Effector memory CD8-positive, alpha-beta T cell (primary cell): ENCODE measurements at places on chromosomes 13 and 19.

DNA sequence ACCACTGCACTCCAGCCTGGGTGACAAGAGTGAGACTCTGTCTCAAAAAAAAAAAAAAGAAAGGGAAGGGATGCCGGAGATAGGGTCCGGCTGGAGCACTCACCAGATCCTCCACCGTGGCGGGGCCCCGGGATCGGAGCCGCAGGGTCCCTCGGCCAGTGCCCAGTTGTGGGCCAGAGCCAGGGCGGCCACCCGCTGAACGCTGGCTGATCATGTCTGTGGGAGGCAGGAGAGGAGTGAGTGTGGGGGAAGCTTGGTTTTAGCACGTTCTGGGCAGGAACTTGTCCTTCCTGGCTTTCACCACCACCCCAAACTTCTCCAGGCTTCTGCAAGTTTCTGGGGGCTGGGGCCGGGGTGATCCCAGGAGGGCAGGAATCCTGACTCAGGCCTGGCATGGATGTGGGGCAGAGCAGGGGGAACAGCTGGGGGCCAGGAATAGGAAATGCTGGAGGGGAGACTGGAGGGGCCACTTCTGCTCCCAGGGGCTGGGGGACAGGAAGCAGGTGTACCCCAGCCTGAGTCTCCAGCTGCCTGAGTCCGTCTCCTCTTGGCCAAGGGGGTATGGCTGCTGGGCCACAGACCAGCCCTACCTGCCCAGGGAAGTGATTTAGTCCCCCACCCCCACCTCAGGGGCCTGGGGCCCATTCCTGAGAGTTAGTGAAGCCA lies 4.3 kb upstream of the PTGER1 start:
- H3K27ac ChIP-seq, result no peak overlapping the region
- no peak for DNase-seq
- peaks cover 9% of the 10 kb centered on the region for H3K36me3 ChIP-seq
- no peak overlapping the region for H3K4me3 ChIP-seq
- peaks cover 21% of the 10 kb centered on the region for H3K4me1 ChIP-seq

DNA sequence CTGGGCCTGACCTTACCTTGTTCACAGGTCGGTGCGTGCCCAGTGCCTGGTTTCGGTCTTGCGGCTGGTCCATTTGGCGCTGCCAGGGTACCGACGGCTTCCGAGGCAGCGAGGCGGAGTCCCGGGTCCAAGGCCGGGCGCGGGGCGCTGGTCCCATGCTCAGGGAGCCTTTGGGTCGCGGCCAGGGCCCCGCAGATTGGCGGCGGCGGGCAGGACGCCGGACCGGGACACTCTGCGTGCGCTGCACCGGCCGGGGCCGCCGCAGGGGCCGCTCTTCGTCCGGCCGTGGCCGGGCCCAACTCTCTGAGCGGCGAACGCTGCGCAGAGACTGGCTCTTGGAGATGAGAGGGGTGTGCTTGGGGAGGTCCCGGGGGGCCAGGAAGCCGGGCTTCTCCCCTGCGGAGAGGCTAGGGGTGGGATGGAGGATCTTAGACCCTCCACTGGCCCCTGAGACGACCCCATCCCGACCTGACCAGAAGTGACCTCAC lies 3.4 kb upstream of the WIZ start:
- H3K36me3 ChIP-seq, result peaks cover 65% of the 10 kb centered on the region
- peak overlapping the region; percentile 81 for H3K27ac ChIP-seq
- H3K27me3 ChIP-seq, result no peaks in the 10 kb centered on the region
- H3K4me1 ChIP-seq, result peaks cover 35% of the 10 kb centered on the region
- H3K4me3 ChIP-seq, result no peak overlapping the region

- no peaks in the 10 kb centered on the region for H3K36me3 ChIP-seq
- H3K4me3 ChIP-seq, result peak overlapping the region; percentile 37
- H3K27me3 ChIP-seq, result no peaks in the 10 kb centered on the region
- DNase-seq, result no peak
Observed at GRCh38 chr13:80477661-80478443, 136.9 kb upstream of the SPRY2 start.

GRCh38 chr19:45761714-45762113 lies 7.3 kb downstream of the SIX5 start:
- no peaks in the 10 kb centered on the region for H3K4me1 ChIP-seq
- H3K27me3 ChIP-seq, result peaks cover 5% of the 10 kb centered on the region
- no peak overlapping the region for H3K4me3 ChIP-seq
- H3K36me3 ChIP-seq, result no peaks in the 10 kb centered on the region
- no peak for DNase-seq

- H3K27ac ChIP-seq, result no peak overlapping the region
- H3K4me3 ChIP-seq, result no peak overlapping the region
- no peaks in the 10 kb centered on the region for H3K27me3 ChIP-seq
Observed at GRCh38 chr13:89806594-89806993, 1540.9 kb upstream of the MIR17HG start.

DNA sequence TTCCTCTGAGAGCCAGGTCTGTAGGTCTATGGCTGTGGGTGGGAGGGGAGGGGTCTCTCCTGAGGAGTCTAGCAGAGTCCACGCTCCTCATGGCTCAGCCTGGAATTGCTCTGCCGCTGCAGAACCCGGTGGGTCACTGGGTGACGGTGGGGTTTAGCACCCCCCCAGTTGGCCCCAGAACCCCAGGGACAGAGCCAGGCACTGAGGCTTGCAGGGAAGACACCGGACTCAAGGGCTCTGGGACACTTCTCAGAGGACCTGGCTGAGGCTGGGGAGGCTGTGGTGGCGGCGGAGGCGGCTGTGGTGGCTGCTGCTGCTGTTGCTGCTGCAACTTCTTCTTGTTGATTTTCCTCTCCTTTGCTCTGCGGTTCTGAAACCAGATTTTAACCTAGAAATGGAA lies 6.1 kb downstream of the CDX2 start:
- H3K4me1 ChIP-seq, result peaks cover 16% of the 10 kb centered on the region
- no peaks in the 10 kb centered on the region for H3K36me3 ChIP-seq
- DNase-seq, result no peak
- no peak overlapping the region for H3K4me3 ChIP-seq
- H3K27ac ChIP-seq, result no peak overlapping the region

GRCh38 chr13:105863300-105863920 lies 672.1 kb downstream of the EFNB2 start:
- no peak overlapping the region for H3K27ac ChIP-seq
- H3K36me3 ChIP-seq, result no peaks in the 10 kb centered on the region
- no peaks in the 10 kb centered on the region for H3K27me3 ChIP-seq
- no peak for DNase-seq
- no peak overlapping the region for H3K4me3 ChIP-seq

GRCh38 chr19:16449330-16449961 lies 22.3 kb downstream of the EPS15L1 start:
- H3K4me1 ChIP-seq, result peaks cover 59% of the 10 kb centered on the region
- H3K36me3 ChIP-seq, result peaks cover 19% of the 10 kb centered on the region
- peak overlapping the region; percentile 67 for H3K4me3 ChIP-seq
- peak overlapping the region; percentile 88 for H3K27ac ChIP-seq
- no peaks in the 10 kb centered on the region for H3K27me3 ChIP-seq

- no peaks in the 10 kb centered on the region for H3K36me3 ChIP-seq
- no peak overlapping the region for H3K4me3 ChIP-seq
- no peak overlapping the region for H3K27ac ChIP-seq
- H3K27me3 ChIP-seq, result peaks cover 42% of the 10 kb centered on the region
Observed at GRCh38 chr19:54262066-54262465, 5.0 kb upstream of the LILRB5 start.

DNA sequence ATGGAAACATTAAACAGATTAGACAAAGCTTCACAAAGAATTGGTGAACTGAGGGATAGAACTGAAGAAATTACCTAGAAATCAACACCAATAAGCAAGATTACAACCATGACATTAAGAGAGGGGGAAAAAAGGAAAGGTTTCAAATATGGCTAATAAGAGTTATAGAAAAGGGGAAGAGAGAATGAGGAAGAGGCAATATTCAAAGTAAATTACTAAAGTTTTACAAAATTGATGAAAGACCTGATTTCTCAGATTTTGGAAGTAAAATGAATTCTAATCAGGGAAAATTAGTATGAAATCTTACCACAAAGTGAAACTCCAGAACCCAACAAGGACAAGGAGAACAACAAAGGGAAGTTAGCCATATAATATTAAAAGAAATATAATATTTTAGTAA lies 187.4 kb downstream of the NBEA start:
- no peak overlapping the region for H3K27ac ChIP-seq
- no peaks in the 10 kb centered on the region for H3K4me1 ChIP-seq
- H3K36me3 ChIP-seq, result no peaks in the 10 kb centered on the region
- no peaks in the 10 kb centered on the region for H3K27me3 ChIP-seq
- H3K4me3 ChIP-seq, result no peak overlapping the region
- no peak for DNase-seq

DNA sequence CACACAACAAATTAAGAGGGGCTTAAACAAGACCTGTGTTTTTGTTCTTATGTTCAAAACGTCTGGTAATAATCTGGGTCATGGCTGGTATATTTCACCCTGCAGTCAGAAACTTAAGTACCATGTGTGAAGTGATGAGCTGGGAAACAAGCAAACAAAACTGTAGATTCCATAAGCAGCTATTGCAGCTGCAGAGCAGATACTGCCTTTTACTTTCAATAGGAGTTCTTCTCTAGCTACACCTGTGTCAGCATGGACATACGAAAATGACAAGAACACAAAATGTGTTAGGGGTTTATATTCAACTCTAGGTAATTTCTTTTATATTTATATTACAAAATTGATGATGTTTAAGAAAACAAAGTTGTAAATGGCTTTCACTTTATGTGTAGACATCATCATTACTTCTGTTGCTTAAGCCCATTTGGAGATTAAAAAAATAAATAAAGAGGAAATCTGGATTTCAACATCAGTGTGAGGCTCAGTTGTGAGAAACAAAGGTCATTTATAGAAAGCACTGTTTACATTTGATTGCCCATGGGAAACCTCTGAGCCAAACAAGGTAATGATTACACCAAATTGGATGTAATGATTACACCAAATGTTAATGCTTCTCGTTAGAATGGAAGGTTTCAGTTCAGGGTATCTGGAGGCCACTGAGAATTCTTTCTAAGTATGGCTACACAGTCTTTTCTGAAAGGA lies 451.0 kb upstream of the SLC10A2 start:
- no peak overlapping the region for H3K4me3 ChIP-seq
- no peaks in the 10 kb centered on the region for H3K4me1 ChIP-seq
- H3K27me3 ChIP-seq, result no peaks in the 10 kb centered on the region
- no peak for DNase-seq
- no peak overlapping the region for H3K27ac ChIP-seq

- H3K27me3 ChIP-seq, result no peaks in the 10 kb centered on the region
- H3K36me3 ChIP-seq, result no peaks in the 10 kb centered on the region
- no peak overlapping the region for H3K27ac ChIP-seq
- H3K4me3 ChIP-seq, result no peak overlapping the region
- DNase-seq, result no peak
- no peaks in the 10 kb centered on the region for H3K4me1 ChIP-seq
Observed at GRCh38 chr13:53174545-53174944, 145.9 kb downstream of the OLFM4 start.

GRCh38 chr13:44149821-44150220 lies 223.8 kb upstream of the SERP2 start:
- H3K36me3 ChIP-seq, result no peaks in the 10 kb centered on the region
- no peak for DNase-seq
- no peaks in the 10 kb centered on the region for H3K4me1 ChIP-seq
- H3K27ac ChIP-seq, result no peak overlapping the region
- no peak overlapping the region for H3K4me3 ChIP-seq

DNA sequence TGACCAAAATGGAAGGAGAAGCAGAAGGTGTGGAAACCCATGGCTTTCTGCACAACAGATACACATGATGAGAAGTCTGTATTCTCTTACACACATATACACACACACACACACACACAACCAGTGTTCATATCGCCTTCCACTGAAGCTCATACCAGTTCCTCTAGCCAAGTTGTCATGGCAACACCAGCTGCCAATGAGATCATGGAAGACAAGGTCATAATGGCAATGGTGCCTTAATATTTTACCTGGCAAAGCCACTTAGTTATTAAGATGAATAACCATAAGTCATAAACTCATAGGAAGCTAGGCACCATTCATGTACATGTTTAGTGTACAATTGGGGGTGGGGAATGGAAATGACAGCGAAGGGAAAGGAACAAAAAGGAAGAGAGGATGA lies 2.6 kb upstream of the DHRS12 start:
- no peak for DNase-seq
- peaks cover 30% of the 10 kb centered on the region for H3K4me1 ChIP-seq
- H3K27me3 ChIP-seq, result no peaks in the 10 kb centered on the region
- peaks cover 40% of the 10 kb centered on the region for H3K36me3 ChIP-seq

- H3K4me3 ChIP-seq, result peak overlapping the region; percentile 85
- H3K4me1 ChIP-seq, result peaks cover 38% of the 10 kb centered on the region
- H3K27ac ChIP-seq, result peak overlapping the region; percentile 92
- DNase-seq, result no peak
- peaks cover 18% of the 10 kb centered on the region for H3K36me3 ChIP-seq
Observed at GRCh38 chr19:6278740-6279619, 795 bp downstream of the MLLT1 start.

- no peaks in the 10 kb centered on the region for H3K36me3 ChIP-seq
- DNase-seq, result no peak
- peaks cover 24% of the 10 kb centered on the region for H3K4me1 ChIP-seq
- peak overlapping the region; percentile 28 for H3K4me3 ChIP-seq
Observed at GRCh38 chr19:6891761-6892385, 4.5 kb downstream of the ADGRE1 start.

DNA sequence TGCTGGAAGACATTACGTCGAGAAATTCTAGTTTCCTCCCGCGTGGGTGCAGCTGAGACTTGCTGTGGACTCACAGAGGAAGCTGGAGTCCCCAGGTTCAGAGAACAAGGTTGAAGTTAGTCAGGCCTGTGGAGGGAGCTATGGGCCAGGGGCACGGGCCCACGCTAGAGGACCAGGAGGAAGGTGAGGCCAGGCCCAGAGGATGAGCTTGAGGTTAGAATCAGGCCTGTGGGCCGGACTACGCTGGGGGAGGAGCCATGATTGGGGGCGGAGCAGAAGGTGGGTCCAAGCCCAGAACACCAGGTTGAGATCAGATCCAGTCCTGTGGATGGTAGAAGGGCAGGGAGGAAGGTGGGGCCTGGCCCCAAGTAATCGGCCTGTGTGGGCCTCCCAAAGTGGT lies 32.6 kb downstream of the ZNF846 start:
- no peaks in the 10 kb centered on the region for H3K4me1 ChIP-seq
- no peak overlapping the region for H3K4me3 ChIP-seq
- DNase-seq, result no peak
- no peaks in the 10 kb centered on the region for H3K27me3 ChIP-seq
- no peaks in the 10 kb centered on the region for H3K36me3 ChIP-seq
- no peak overlapping the region for H3K27ac ChIP-seq
